ENCODE measurements at places on chromosomes 2 and 18. TPM values are rescaled to one million over a fixed set of nuclear protein-coding genes. Genes with fewer than 3 reads are reported as not detected.

GRCh38 chr2:165467921-165468320, 1.6 kb upstream of the CSRNP3 start:
- DNase-seq, result no peak

DNA sequence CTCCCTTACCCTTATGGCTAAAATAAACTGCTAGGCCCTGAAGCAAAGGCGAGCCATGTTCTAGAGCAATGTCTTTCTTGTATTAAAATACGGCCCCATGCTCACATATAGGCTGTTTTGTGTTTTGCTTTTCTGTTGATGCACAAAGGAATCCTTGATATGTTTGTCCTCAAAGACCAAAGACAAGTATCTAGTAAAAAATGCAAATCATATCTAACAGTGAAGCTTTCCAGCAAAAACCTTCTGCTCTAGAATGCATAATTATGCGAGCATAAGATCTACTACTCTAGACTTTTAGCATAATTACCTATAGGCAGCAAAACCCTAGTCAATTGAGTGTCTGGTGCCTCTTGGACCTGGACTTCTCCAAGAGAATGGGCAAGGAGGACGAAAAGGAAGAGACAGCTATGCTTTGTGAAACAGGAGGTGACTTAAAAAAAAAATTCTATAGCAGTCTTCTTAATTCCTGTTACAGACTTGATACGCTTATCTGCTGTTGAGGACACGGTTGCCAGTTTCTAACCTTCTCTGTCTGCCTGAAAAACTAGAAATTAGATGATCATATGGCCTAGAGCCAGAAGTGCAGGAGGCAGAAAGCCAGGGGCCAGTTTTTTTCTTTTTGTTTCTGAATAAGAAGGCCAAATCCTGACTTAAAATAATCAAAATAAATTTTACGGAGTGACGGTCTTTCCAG, 1.5 kb upstream of the AMMECR1L start:
- no peak for DNase-seq

GRCh38 chr2:205287316-205287715, 395.0 kb upstream of the NRP2 start:
- no peak for DNase-seq

DNA sequence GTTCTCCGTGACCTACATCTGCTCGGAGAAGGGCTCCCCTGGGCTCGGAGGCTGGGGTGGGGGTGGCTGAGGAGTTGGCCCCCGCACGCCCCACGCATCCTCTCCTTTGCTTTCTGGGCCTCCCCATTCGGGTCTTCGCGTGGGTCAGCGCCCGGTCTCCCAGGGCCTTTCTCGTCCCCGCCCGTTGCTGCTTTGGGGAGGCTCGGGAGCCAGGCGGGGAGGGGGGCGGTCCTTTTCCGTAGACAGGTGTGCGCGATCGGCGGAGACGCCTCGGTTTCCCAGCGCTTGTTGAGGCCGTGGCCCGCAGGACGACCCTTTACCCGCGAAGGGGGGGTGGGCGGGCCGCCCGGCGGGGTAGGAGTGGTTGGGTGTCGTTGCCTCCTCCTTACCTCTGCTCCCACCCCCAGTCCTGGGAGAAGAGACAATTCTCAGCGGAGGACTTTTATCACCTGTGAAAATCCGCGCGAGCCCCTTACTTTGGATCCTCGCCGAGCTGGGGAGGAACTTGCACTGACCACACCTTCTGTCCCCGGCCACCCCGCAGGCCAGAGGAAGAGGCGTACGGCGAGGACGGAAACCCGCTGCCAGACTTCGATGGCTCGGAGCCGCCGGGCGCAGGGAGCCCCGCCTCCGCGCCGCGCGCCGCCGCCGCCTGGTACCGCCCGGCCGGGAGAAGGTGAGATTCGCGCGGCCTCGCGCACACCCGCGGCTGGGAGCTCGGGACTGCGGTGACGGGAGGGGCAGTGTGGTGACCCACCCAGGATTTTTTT, 2.6 kb downstream of the ADCYAP1 start:
- DNase-seq, result peak; percentile 39

DNA sequence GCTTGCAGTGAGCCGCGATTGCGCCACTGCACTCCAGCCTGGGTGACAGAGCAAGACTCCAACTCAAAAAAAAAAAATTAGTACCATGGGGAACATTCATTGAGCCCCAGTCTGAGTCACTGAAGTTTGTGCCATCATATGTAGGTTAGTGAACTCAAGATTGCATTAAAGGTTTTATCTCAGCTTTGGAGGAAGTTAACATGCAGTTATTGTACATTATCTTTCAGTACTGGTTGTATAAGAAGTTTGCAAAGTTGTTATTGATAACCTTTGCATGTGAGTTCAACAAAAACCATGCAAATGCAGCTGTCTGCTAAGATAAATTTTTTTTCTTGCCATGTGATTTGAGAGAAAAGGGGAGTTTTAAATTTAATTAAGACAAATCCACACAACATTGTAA, 95.7 kb downstream of the MEIS1 start:
- no peak for DNase-seq

NOL4 gene
- polyA plus RNA-seq, result 0.66 TPM

POTEI gene
- 1.2 TPM for polyA plus RNA-seq

SLC5A7 gene
- not detected for polyA plus RNA-seq

PRKAG3 gene
- polyA plus RNA-seq, result 0.23 TPM

CYBRD1 gene
- 46.0 TPM for polyA plus RNA-seq

TGFA gene
- 2.6 TPM for polyA plus RNA-seq
